CD4-positive, alpha-beta T cell treated with Interferon gamma for 1 hour (primary cell): ENCODE measurements at places on chromosomes 7 and 10.

DNA sequence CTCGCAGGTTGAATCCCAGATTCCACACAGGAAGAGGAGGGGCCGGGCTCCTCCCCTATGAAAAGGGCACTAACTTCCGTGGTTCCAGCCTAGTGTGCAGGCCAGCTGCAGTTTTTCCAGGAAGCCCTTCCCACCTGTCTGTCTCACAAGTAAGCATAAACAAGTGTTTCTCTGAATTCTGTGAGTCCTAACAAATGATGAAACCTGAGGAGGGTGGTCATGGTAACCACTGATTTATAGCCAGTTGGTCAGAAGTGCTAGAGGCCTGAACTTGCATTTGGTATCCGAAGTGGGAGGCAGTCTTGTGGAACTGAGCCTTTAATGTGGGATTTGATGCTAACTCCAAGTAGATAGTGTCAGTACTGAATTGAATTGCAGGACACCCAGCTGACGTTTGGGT, 54.7 kb upstream of the STEAP4 start:
- no peak for DNase-seq

- no peak for DNase-seq
These were observed 5.4 kb downstream of the CACNB2 start for GRCh38 chr10:18145652-18146051.

GRCh38 chr7:148772297-148773089, 73.8 kb downstream of the CUL1 start:
- DNase-seq = no peak

- no peak for DNase-seq
These were observed 22.7 kb downstream of the ZMIZ2 start for GRCh38 chr7:44771358-44771757.

DNA sequence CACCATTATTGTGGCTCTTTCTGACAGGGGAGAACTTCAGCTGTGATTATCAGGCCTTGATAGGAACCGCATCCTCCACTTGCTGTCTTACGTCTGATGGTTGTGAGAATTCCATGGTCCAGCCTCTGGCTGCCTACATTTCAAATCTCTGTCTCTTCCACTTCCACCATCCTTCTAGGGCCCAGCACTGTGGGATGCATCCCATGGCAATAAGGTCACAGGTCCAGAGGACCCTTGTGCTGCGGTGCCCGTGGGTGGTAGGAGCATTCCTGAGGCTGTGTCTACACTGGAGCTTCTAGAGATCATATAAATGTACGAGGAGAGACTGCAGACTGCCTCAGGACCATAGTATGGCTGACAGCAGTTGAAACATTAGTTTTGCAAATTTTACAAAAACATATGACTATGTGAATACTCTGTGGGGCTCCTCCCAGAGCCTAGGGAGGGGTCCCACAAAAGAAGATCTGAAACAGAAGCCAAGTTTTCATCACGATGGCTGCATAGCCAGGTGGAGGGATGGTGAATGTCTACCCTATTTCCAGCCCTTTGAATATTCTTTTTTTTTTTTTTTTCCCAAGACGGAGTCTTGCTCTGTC, 11.8 kb downstream of the CALML3 start:
- no peak for DNase-seq

DNA sequence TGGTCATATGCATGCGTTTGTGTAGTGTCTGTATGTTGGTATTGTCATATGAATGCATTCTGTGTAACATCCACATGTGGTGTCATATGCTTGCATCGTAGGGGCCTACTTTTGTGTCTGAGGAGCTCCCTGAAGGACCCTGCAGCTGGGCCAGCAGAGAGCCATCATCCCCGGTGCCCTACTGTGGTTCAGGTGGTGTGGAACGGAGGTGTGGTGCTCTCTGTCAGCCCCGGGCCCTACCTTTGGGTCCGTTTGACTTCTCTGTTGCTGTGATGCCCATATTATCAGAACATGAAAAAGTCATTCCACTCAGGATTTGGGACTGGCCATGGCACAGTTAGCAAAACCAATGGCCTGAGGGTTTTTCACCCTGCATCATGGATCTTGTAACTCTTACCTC, 217.9 kb downstream of the ADARB2 start:
- DNase-seq = no peak

GRCh38 chr7:87759501-87759900, 116.7 kb downstream of the SLC25A40 start:
- DNase-seq = no peak

- DNase-seq = no peak
These were observed 130.5 kb upstream of the UNC5B start for GRCh38 chr10:71081912-71082311.

- DNase-seq = no peak
These were observed 120.7 kb upstream of the GDF10 start for GRCh38 chr10:47179291-47179647.

GRCh38 chr10:127303105-127303504, 106.7 kb upstream of the INSYN2A start:
- no peak for DNase-seq

DNA sequence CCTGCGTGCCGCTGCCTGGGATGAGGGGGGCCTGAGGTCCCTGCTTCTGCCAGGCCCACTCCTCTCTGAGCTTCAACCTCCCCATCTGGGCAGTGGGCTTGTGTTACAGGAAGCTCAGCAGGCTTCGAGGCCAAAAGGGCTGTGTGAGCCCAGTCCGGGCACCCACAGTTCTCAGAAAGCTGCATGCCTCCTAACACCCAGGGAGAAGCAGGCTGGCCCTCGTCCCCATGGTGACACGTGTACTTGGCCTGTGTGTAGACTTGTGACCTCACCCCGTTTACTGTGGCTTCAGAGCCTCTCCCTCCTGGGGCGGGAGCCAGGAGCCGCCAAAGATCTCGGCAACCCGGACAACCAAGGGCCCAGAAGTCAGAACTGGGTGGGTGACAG, 2.2 kb upstream of the GRIFIN start:
- peak; percentile 10 for DNase-seq

DNA sequence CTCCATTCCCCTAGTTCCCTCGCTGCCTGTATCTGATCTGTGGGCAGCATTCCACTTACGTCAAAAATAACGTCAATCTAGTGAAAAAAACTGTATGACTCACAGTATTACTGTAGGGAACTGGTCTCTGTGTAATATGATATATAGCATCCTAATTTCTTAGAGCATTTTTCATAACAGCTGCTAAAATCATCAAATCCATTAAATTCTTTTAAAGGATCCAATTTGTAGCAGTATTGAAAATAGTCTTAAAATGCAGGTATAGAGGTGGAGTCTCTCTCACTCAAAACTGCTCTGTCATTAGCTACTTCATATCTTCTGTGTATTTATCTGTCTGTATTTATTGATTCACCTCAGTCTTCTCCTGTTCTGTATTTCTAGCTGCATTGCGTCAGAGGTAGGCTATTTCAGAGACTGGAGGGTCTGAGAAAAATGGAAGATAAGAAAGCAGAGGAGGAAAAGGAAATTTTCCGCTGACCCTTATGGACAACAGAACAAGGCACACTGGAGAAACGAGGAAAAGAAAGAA, 59.9 kb downstream of the PON1 start:
- DNase-seq = no peak

GRCh38 chr10:45373576-45374349, at the start of gene ALOX5:
Gene ALOX5 (plus strand): TSS chr10:45374216. CDS start chr10:45374280, 64 bp downstream.
- peak; percentile 42 for DNase-seq

DNA sequence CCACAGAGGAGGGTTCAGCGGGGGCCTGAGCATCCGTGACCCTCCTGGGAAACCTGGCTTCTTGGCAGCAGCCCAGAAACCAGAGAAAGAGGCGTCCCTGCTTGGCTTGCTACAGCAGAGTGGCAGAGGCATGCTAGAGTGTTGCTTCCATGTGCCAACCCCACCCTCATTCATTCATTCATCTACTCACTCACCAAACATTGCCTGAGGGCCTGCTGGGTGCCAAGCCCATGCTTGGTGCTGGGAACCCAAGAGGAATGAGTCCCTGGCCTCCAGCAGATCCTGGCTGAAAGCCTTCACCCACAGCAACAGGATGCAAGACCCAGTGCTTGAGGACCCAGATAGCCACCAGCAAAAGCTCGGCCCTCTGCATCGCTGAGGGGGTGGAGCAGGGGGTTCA, 129.0 kb downstream of the CDH23 start:
- DNase-seq = no peak

DNA sequence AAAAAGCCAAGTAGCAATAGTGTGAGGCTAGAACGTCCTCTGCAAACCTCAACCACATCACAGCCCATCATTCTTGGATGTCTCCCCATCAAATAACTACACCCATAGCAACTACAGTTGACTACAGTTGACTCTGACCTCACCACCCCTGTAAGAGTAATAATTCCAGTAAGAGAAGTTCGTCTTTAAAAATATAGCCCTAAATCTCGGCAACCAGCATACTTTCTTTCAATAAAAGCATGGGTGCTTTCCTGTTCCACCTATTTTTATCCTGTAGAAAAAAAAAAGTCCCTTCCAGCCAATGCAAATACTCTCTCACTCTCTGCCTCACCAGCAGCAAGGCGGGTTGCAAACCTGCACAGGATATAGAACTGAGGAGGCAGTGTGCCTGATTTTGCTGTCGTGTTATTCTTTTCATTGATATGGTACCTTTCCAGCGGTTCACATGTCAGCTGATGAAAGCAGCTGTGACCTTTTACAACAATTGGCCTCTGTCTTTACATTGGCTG, 187.5 kb upstream of the NFE2L3 start:
- no peak for DNase-seq

DNA sequence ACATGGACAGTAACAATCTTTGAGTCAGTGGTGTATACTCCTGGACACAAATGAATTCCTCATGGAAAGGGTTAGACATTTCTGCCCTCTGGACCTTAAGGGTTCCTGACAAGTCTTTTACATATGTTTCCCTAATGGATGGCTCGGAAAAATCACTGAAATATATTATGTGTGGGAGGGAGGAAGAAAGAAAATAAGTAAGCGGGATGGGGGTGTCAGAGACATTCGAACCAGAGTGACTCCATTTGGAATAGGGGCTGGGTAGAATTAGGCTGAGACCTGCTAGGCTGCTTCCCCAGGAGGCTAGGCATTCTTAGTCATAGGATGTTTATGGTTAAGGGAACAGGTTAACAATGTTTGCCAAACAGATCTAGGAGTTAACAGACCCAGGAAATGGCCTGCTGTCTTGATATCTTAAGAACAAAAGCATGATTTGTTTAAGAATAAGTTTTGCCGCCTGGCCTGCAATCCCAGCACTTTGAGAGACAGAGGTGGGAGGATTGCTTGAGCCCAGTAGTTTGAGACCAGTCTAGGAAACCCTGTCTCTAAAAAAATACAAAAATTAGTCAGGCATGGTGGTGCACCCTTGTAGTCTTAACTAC, 1241.7 kb downstream of the TYW1 start:
- DNase-seq = no peak

GRCh38 chr7:70728872-70729552, 402.9 kb upstream of the GALNT17 start:
- DNase-seq = no peak

DNA sequence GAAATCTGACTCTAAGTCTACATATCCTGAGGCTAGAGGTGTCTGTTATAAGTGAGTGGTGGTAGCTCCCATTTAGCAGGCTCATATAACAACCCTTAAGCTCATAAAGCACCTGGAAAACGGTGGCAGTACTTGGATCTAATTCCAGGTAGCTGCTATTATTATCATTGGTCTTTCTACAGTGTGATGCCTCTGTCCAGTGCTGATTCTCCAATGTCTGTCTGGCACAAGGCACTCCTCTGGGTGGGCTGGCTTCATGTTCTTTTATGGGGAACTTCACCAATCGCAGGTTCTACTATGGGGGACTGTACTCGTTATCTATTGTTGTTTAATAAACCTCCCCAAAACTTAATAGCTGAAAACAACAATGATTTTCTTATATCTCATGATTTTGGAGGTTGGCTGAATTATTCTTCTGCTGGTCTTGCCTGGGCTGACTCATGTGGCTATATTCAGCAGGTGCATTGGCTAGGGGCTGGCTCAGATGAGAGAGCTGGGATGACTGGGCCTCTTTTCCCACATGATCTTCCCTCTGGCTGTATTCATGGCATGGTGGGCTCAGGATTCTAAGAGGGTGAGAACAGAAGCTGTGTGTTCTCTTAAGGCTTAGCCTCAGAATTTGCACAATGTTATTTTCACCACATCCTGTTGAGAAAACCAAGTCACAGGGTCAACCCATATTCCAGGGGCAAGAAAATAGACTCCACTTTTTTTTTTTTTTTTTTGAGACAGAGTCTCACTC, 93.0 kb upstream of the PCGF5 start:
- DNase-seq = no peak

- DNase-seq = no peak
These were observed 128.3 kb upstream of the POT1 start for GRCh38 chr7:125057963-125058362.

DNA sequence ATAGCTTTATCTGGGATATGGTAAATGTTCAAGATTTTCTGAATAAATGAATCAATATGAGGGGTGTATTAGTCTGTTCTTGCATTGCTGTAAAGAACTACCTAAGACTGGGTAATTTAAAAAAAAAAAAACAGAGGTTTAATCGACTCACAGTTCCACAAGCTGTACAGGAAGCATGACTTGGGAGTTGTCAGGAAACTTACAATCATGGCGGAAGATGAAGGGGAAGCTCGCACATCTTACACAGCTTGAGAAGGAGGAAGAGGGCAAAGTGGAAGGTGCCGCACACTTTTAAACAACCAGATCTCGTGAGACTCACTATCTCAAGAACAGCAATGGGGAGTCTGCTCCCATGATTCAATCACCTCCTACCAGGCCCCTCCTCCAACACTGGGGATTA, 32.5 kb upstream of the OTUD1 start:
- peak; percentile 16 for DNase-seq

GRCh38 chr10:43585981-43586729, 11.7 kb upstream of the ZNF239 start:
- no peak for DNase-seq

- no peak for DNase-seq
These were observed 827.7 kb downstream of the TNS3 start for GRCh38 chr7:46754140-46754720.

DNA sequence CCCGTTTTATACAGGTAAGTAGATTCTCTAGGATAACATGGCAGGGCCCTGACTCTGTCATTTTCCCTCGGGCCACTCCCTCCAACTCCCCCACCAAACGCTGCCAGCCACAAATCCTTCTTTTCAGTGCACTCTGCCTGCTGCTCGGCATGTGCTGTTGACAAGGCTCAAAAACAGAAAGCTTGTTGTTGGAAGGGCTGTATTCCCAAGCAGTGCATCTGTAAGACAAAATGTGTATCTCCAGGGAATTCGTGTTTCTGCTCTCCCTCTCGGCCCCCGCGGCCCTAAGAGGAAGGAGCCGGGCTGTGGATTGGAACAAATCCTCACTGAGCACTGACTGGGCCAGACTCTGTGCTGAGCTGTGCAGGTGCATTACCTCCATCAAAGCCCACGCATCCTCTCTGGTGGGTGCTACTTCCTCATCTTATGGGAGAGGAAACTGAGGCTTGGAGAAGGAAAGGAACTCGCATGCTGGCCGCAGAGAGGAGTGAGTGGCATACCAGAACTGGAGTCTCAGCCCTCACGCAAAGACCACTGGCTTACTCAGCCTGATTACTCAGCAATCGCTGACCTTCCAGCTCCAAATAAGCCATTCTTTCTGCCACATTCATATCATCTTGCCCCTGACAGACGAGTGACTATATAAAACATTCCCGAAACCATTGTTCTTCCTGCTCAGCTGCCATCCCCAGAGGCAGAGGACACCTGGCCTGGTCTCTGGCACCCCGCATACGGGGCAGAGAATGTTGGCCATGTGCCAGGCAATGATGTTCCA, 33.5 kb upstream of the ENO4 start:
- DNase-seq = no peak

GRCh38 chr7:116353647-116354046, 143.3 kb downstream of the TES start:
- no peak for DNase-seq
